ENCODE measurements at places on chromosomes 6 and 20.
A peak's percentile ranks its signal among the peaks of the same experiment; 100 is the strongest.

DNA sequence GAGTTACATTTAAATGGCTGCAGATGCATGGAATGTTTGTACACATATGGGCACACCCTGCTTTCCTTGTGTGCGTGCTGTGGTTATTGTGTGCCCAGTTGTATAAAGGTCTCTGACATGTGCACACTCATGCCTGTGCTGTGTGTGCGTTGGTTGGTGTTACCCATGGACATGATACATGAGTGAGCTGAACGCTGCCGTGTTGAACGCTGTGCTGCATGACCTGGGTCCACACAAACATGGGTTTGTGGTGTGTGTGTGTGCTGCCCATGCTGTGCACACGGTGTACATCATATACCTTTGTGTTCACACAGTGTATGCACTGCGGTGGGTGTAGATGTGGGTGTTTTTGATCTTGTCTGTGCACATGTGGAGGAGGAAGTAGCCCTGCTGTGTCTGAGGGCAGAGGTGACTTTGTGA, 54.4 kb downstream of the TOX2 start:
- no peak for DNase-seq

GRCh38 chr6:37731888-37732287, 34.2 kb upstream of the MDGA1 start:
- DNase-seq = peak; percentile 18

DNA sequence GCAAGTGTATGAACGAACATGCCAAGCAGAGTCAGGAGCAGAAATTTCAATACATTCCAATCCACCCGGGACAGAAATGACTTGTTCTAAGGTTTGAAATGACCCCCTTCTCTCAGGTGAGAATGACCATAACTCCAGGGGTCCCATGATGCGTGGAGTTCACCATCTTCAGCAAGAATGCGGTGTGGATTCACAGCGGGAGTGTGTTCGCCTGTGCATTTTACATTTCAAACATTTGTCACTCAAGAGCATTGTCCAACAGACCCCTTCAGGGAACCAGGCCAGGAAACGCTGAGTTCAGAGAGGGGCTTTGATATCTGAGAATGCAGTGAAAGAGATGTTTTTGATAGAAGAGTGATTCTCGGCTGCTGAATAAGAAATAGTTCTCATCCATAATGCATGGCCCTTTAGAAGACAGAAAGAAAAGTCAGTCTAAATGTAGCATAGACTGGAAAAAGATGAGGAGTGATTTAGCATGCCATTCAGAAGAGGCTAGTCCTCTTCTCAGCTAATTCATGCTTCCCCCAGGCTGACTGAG, 200.3 kb upstream of the KCNG1 start:
- DNase-seq = no peak

DNA sequence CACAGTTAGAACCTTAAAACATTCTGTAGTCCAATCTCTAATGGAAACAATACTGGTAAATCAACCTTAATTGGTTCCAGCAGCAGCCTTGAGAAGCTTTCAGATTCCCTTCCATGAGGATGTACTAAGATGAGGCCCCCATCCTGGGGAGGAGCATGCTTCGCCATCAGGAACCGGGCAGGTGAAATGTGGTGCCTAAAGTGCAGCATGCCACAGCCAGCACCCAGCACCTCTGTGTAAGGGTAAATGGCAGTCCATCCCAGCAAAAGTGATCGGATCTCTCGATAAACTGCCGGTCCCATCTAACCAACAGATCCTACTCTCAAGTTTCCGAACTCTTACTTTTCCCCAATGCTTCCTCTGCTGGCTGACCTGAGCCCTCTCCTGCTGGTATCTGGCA, 166.3 kb upstream of the PDE10A start:
- DNase-seq = no peak

DNA sequence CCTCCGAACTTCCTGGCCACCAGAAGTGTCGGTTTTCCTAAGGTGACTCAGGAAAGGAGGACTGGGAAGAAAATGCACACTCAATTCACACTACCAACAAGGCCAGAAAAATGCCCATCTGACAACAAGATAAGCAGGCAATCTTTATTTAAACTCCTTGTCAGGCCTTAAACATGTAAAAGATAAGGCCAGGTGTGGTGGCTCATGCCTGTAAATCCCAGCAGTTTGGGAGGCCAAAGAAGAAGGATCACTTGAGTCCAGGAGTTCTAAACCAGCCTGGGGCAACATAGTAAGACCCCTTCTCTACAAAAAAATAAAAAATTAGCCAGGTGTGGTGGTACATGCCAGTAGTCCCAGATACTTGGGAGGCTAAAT, 7.6 kb upstream of the ID1 start:
- DNase-seq = no peak

DNA sequence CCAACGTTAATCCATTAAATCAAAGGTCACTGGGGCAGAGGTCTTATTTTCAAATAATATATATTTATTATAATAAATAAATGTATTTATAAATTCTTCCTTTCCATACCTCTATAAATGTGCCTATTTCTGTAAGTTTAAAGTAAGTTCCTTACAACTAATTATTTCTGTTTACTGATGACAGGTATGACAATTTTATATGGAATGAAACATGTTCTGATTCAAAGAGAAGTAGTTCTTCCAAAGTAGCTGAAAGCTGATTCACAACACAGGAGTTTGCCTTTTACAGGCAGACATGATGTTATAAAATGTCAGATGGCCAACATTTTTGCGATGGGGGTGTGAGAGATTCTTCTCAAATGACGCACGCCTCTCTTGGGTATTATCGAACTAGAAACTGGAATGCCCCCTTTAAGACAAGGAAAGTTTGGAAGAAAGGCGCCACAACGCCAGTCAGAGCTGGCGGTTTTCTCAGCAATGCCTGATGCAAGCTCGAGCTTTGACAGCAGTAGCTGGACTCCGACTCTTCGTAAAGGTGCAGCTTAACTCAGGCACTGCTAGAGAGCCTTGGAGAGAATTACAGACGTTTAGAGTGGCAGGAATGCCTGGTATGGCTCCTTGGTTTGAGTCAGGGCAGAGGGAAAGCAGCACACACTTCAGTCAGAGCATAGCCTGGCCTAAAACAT, 92.1 kb downstream of the FOXC1 start:
- DNase-seq = no peak

DNA sequence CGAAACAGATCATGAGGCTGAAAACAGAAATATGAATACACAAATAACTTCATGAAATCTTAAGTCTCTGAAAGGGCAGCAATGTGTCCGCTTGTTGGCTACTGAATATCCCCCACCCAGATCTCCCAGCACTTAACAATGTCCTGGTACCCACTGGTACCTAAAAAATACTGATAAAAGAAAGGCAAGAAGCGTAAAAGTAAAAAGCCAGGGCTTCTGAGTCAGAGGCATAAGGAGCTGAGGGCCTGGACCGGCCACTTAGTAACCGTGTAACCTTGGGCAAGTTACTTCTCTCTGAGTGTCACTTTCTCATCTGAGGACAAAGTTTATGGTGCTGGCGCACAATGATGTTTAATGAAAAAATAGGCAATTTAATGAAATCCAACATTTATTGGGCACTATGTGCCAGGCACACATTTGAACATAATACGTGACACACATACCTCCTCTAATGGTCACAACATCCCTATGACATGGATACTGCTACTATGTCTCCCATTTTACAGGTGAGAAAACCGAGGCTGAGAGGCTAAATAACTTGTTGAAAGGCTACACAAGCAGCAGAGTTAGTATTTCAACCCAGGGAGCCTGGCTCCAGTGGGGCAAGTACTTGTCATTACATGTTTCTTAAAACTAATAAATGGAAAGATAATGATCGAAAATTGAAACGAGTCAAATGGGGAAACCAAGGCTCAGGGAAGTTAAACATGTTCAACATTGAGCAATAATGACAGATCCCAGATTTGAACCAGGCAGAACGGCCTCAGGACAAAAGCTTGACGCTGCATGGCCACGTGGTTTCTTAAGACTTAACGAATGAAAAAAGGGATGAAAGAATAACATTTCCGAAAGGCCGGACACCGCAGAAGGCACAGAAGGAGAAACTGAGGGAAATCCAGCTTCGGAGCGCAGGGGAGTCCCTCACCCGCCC, 828 bp downstream of the TP53RK start:
- DNase-seq = no peak

GRCh38 chr6:34154668-34155447, 9.0 kb upstream of the GRM4 start:
- peak; percentile 18 for DNase-seq

DNA sequence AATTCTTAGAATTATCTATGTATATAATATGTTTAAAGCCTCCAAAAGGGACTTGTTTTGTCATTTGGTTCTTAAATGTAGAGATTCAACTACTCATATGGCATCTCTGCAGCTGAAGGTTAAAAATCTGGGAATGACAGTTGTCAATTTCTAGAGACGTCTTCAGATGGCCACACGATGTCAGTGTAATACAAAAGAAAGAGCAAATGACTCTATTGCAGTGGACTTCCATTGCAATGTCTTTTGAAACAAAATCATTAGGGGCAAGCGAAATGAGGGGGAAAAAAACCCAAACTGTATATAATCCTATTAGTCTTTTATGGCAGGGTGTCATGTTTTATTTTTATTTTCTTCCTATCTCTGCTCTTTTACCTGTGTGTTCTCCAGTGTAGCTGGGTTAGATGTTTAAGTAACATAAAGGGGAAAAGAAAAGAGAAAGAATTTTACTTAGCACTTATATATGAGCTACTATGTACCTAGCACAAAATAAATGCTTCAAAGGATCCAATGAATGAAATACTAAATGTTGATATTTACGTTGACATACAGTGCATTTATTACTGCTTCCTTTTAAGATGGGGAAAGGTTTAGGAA, 26.2 kb downstream of the CCN2 start:
- no peak for DNase-seq

- DNase-seq = no peak
Measured at GRCh38 chr20:52493171-52493721, 301.7 kb upstream of the ZFP64 start.

GRCh38 chr6:105489216-105489530, 86.3 kb upstream of the PREP start:
- no peak for DNase-seq

DNA sequence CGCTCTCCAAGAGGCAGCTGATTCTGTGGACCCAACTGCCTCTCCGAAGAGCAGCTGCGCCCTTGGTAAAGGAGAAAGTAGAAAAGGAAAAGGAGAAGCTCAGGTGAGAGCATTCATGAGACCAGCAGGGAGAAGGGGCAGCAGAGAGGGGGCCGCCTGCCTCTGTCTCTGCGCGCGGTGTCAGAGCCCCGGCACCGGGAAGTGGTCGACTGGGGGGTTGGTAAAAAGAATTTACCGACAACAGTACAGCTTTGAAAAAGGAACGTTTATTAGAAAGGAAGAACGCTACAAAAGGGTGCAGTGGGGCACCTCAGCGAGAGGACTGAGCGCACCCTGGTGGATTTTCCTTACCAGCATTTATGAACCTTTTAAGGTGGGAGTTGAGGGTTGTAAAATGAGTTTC, 61.9 kb downstream of the GPR6 start:
- DNase-seq = peak; percentile 36

DNA sequence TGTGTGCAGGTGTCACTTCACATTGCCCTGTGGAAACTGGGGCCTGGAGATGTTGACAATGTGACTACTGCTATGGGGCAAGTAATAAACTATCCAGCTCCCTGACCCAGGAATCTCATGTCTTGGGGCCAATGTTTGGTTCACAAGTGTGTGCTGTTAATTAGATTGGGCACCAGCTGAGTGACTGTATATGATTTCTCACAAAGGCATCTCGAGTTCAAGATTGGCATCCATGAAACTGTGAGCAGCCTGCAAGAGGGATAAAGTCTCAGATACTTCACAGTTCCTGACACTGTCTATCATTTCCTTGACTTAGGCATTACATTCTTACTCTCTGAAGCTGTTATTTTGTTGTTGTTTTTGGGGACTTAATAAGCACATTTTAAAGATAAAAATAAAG, 264.0 kb downstream of the PRKN start:
- DNase-seq = no peak

- DNase-seq = no peak
Measured at GRCh38 chr20:7301807-7302206, 534.3 kb downstream of the BMP2 start.

DNA sequence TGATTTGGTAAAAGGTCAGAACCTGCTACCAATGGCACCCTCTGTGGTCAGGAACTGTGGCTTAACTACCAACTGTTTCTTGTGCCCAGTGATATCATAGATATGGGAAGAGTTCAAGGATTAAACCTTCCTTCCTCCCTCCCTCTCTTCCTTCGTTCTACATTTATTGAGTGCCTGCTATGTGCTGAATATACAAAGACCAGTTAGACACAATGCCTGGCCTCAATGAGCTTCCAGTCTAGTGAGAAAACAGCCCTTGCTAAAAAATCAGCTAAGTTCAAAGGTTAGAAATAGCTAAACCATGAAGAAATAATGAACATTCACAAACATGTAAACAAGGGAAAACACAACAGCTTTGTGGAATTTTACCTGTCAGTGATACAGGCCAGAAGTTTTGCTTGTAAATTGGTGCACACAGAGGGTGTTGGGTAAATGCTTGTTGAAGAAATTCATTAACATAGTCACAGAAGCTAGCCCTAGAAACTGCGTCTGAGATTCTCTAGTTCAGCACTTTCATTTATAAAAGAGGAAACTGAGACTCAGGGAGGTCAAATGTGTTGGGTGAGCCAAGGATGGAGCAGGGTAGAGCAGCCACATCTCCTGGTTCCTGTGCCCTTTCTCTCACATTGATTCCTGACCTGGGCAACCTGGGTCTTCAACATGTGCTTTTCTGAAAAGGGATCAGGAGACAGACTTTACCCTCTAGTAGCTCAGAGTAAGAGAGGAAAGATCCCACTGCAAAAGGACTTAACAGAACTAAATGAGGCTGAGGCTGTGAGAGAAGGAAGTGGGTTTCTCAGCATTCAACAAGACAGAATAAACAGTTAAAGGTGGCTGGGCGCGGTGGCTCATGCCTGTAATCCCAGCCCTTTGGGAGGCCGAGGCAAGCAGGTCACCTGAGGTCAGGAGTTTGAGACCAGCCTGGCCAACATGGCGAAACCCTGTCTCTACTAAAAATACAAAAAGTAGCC, 14.4 kb upstream of the FOXO3 start:
- DNase-seq = no peak

- no peak for DNase-seq
Measured at GRCh38 chr6:161327360-161327953, 53.6 kb upstream of the AGPAT4 start.

DNA sequence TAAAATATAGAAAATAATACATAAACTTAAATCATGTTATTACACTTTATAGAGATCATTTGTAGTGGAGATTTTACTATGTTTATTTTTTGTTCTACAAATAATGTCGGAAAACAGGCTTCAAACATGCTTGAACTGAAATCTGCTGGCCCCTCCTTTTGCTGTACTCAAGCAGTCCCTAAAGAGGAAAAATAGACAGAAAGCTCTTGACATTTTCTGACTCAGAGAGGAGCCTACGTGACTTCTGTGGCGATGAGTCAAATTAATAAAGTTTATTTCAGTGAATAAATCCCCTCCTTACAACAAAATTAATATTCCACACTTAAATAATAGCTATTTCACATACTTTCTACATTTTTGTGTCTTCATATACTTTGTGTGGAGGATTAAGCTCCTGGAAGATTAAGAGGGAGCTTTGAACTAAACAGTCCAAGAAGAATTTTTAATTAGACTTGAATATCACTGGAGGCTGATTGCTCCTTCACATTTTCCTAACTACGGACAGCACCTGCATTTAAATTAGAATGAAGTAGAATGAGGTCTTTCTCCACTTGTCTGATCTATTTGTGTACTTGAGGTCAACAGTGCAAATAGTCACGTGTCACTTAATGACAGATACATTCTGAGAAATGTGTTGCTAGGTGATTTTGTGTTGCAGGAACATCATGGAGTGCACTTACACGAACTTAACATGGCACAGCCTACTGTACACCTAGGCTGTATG, 1.7 kb upstream of the TREM1 start:
- DNase-seq = no peak

GRCh38 chr20:56467968-56468315, 485 bp upstream of the RTF2 start:
- no peak for DNase-seq

- DNase-seq = no peak
Measured at GRCh38 chr6:5234874-5235273, 25.9 kb downstream of the LYRM4 start.

Data from CD4-positive, alpha-beta T cell treated with Interleukin-4 for 4 hours (primary cell).